ENCODE measurements at places on chromosomes 1 and 21.

DNA sequence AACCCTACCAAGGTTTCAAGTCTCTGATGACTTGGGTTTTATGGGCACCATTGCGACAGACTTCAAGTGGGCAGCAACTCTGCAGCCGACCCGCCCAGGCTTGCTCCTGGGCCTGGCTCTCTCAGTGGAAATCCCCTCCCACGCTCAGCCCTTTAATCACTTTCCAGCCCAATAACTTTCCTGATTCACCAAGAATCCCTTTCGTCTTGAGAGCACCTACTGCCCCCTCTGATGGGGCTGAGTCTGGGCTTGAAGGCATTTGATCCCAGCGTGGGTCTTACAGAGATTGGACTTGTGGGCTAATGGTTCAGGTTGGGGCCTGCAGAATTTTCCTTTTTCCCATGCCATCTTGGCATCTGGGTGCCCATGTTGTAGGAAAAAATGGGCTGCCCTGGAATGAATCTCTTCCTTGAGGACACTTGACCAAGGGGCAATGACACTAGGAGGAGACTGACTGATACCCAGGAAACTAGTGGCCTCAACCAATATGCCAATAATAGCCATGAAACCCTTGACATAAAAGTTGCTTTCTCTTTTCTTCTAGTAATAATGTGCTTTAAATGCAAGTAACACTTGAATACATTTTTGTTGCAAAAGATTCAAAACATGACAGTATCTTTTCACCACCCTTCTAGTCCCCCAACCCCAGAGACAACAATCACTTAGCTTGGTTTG lies 7.8 kb upstream of the PHLDA3 start:
- no peak for DNase-seq

- no peak for DNase-seq
Observed at GRCh38 chr1:103273106-103273505, 164.8 kb upstream of the COL11A1 start.

GRCh38 chr1:225627304-225627947 lies 25.5 kb downstream of the ENAH start:
- DNase-seq, result no peak

GRCh38 chr1:226560243-226560642 lies 11.7 kb downstream of the STUM start:
- no peak for DNase-seq

GRCh38 chr1:115337633-115338456 lies at the start of gene NGF:
Gene NGF, minus strand, starts transcription at chr1:115338249. Its CDS starts 51,454 bp downstream, at chr1:115286795.
- DNase-seq, result no peak
